ENCODE measurements at places on chromosomes 11 and 22.

DNA sequence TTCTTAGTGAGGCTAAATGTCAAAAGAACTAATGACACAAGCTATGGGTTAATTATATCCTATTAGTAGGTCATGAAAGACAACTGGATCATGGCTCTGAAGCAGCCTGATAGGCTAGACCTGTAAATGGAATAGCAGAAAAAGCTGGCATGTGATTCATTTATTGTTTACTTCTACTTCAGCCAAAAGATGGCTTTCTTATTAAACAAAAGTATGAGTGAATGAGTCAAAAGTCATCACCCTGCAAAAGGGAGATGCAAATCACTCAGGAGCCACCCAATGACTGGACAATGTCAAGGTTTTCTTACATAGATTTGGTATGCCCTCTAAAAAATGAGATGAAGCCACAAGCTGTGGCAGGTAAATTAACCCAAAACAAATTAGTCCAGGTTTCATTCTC lies 138.0 kb downstream of the TRPC6 start:
- no peak for DNase-seq

GRCh38 chr11:47488111-47488510 lies 39.2 kb upstream of the RAPSN start:
- no peak for DNase-seq

- no peak for DNase-seq
Measured at GRCh38 chr22:28715611-28716010, 26.0 kb downstream of the CHEK2 start.

- no peak for DNase-seq
Measured at GRCh38 chr11:63716046-63716445, 34.7 kb downstream of the RTN3 start.

DNA sequence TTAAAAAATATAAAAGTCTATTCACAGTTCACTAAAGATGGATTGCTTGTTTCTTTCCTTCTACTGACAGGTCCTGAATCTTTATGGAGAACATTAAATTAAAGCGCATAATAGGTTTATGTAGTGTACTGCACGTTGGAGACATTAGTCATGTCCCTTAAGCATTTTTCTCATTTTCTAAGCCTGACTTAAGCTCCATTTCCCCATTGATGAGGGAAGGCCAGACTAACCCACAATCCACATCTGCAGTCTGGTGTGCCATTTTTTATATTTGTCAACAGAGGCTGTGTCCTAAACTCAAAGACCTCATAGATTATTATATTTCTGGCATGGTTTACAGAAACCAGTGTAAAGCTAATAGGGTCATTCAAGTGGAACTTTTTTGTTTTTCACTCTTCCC lies 39.9 kb downstream of the CADM1 start:
- no peak for DNase-seq

GRCh38 chr11:68812526-68812925 lies 29.2 kb downstream of the CPT1A start:
- no peak for DNase-seq

Measured in CD4-positive, alpha-beta T cell treated with Interferon alpha-2 for 1 hour (primary cell).